ENCODE measurements at places on chromosomes 16 and 17. TPM values are rescaled to one million over a fixed set of nuclear protein-coding genes. Genes with fewer than 3 reads are reported as not detected.

- no peaks in the 10 kb centered on the region for H3K36me3 ChIP-seq
- H3K27ac ChIP-seq = no peak overlapping the region
- no peaks in the 10 kb centered on the region for H3K4me1 ChIP-seq
- no peak for DNase-seq
- H3K4me3 ChIP-seq = no peak overlapping the region
Observed at GRCh38 chr17:72456075-72456474, 335.3 kb downstream of the SOX9 start.

DNA sequence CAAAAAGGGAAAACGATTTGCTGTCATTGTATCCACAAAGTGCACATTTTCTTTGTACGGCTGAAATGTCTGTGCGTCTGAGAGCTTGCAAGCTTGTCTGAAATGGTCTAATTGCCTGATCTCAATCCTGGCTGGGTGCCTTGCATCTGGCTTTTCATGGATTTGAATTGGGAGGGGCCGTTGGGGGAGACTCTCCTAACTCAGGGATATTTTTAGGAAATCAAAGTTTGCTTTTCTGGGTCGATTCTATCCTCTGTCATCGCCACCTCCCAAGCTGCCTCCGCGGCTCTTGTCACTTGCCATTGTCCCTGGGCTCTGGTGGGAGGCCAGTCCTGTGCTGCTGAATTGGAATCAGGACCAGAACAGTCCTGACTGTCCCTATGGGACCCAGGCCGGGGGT lies 33.3 kb upstream of the MGAT5B start:
- no peak overlapping the region for H3K4me3 ChIP-seq
- H3K27me3 ChIP-seq = no peaks in the 10 kb centered on the region
- DNase-seq = no peak
- H3K27ac ChIP-seq = no peak overlapping the region
- no peaks in the 10 kb centered on the region for H3K36me3 ChIP-seq

Gene MFSD6L
- total RNA-seq = 0.13 TPM

Gene HEATR9
- not detected for total RNA-seq

Gene TBC1D24
- 6.7 TPM for total RNA-seq
